ENCODE measurements at places on chromosomes 5 and 9.
A peak's percentile ranks its signal among the peaks of the same experiment; 100 is the strongest.

DNA sequence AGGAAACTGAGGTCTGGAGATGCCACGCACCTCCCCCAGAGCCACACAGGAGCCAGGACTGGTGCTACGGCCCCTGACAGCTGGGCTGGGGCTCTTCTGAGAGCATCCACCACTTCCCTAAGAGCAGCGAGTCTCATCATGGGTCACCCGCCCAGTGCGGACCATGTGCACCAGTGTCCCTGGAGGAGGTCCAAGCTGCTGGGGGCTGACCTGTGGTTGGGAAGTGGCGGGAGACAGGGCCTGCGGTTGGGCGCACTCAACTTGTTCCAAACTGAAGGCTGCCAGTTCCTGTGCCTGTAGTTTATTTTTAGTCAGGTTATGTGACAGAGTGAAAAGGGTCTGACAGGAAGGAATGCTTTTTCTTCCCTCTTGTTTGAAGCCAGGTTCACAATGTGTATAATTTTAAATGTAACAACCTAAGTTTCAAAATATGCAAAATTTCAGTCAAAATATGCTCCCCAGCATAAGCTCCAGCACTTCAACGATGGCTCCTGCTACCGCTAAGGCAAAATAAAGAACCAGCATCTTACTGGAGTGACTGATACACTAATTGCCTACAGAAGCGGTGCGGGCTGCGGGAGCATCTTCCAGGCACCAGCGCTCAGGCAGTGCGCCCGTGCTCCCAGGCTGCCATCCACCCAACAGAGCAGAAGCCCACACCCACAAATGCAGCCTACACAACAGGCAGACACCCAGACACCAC lies 14.8 kb downstream of the BARHL1 start:
- DNase-seq, result no peak

GRCh38 chr5:157926977-157927376 lies 68.0 kb upstream of the CLINT1 start:
- DNase-seq, result no peak

GRCh38 chr5:54882101-54882500 lies 103.3 kb downstream of the ESM1 start:
- no peak for DNase-seq

- DNase-seq, result no peak
Observed at GRCh38 chr9:126621061-126621918, 7.6 kb downstream of the LMX1B start.

GRCh38 chr5:14557203-14557770 lies 24.3 kb upstream of the OTULINL start:
- no peak for DNase-seq

DNA sequence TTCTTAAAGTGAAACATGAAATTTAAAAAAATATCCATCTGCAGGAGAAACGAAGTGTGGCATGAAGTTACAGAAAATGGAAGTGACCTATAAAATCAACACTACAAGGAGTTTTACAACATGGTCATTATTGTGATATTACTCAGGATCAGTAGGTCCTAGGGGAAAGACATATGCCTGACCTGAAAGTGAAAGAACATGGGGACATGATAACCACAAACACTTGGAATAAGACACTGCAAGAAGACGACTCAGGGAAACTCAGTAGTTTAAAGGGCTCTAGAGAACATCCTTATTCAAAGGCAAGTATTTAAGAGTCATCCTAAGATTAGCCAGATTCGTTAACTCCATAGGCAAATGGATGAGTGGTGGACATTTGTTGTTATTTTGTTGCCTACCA lies 19.9 kb upstream of the LPAR1 start:
- no peak for DNase-seq

DNA sequence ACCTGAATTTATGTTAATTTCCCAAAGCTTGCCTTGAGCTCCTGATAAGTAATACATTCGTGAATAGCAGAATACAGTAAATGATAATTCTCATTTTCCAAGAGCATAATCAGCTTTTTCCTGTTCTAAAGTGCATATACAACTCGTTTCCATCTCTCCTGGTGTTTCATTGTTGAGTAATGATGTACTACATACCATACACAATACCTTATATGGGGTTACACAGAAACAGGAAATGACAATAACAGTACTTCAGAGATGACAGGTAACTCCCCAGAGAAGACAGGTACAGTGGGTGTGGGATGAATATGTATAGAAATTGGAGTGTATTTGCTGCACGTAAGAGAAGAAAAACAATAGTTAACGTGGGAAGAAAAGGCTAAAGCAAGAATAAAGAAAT lies 287.1 kb downstream of the TENT4A start:
- peak; percentile 9 for DNase-seq

GRCh38 chr9:72665421-72665820 lies 144.0 kb downstream of the TMC1 start:
- no peak for DNase-seq

DNA sequence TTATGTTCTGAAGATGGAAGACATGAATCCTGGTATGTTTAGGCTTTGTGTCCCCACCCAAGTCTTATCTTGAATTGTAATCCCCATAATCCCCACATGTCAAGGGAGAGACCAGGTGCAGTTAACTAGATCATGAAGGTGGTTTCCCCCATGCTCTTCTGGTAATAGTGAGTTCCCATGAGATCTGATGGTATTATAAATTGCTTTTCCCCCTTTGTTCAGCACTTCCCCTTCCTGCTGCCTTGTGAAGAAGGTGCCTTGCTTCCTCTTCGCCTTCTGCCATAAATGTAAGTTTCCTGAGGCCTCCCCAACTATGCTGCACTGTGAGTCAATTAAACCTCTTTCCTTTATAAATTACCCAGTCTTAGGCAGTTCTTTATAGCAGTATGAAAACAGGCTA lies 229.0 kb downstream of the ARL15 start:
- DNase-seq, result no peak

- no peak for DNase-seq
Observed at GRCh38 chr5:4989118-4989517, 151.0 kb upstream of the ADAMTS16 start.

GRCh38 chr5:57539281-57539701 lies 56.7 kb upstream of the ACTBL2 start:
- DNase-seq, result no peak

DNA sequence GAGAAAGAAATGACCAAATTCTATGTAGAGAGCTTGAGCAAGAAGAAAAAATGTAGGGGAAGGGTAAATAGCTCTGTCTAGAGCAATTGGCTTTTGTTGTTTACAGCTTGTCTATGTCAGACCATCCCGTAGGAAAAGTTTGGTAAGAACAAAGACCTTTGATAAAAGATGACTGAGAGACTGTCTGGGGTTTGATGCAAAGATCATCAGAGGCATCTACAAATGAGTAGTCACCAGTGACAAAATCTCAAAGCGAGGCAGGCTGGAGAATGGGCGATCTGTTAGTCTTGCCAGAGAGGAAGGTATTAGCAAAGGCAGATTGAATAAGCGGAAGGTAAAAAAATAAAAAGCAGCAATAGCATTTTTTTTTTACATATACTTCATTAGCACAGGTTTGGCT lies 125.0 kb upstream of the RASGRF2 start:
- no peak for DNase-seq

GRCh38 chr5:57784121-57784520 lies 301.5 kb upstream of the ACTBL2 start:
- no peak for DNase-seq

DNA sequence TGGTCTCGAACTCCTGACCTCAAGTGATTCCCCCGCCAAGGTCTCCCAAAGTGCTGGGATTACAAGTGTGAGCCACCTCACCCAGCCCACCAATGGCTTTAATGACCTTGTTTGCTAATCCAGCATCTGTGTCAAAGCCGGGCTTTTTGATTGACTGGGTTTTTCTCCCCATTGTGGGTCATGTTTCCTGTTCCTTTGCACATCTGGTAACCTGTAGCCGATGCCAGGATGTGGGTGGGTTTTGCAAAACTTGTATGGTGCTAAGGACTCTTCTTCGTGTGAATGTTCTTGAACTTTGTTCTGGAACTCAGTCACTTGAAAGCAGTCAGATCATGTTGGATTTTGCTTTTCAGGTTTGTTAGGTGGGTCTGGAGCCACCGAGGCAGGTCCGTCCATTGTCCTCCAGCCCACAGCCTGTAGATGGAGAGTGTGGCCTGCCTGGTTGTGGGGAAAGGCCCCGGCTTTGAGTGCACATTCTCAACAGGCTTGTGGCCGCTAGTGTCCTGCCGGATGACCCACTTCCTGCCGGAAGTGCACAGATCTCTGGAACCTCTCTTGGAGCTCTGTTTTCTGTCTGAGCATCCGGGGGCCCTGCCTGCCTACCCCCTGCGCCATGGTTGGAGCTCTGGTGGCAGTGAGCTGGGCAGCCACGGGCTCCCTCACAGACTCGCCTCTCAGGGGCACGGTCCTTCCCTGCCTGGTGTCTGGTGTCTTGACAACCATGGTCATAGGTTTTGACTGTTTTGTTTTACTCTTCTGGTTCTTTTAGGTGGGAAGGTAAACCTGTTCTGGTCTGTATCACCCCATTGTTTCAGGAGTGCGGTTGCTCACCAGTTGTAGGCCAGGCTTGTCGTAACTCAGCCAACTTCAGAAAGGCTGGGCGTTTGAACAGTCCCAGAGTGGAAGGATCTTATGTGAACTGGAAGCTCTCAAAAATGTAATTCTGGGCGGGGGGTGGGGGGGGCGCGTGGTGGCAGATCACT lies 69.6 kb upstream of the CACNA1B start:
- DNase-seq, result peak; percentile 6

- no peak for DNase-seq
Observed at GRCh38 chr5:131296213-131296672, 32.4 kb downstream of the CDC42SE2 start.

All from activated CD4-positive, alpha-beta T cell treated with anti-CD3 and anti-CD28 coated beads, Interleukin-2, Interleukin-4, amounts not matched to agents 100 ng/mL and 50 ng/mL, durations not matched to agents 16 hours and 8 hours (primary cell).